ENCODE measurements at places on chromosomes 3 and 15. TPM values are rescaled to one million over a fixed set of nuclear protein-coding genes. Genes with fewer than 3 reads are reported as not detected.

Gene LMLN
- 2.6 TPM for polyA plus RNA-seq

DNA sequence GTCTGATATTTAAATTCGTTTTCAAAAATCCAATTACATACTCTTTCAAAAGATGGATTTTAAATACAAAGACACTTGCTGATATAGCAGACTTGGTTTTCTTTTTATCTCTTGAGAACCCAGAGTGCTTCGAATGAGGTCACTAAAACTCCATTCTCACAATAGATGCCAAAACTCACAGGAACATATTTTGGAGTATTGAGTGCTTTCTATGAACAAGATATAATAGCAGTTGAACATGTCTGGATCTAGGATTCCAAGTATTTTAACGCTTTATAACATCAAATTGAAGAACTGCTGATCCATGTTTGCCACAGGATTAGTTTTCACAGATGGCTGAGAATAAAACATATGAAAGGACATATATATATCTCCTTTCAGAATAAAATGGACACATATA lies 113.2 kb downstream of the SAMMSON start:
- no peak for DNase-seq

DNA sequence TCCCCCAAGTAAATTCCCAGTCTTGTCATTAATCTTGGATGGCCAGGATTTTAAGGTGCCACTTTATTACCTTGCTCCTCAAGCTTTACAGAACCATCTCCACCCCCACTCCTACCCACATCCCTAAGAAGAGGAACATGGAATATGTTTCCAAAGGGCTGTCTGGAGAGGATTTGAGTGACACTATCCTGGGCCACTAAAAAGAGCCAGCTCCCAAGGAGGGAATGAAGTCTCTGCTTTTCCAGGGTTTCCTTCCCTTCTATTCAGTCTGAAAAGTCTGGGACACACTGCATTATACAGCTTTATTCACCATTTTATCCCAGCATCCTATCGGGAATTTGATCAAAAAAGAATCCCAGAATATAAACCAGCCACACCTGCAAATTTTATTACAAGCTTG lies 35.6 kb upstream of the MECOM start:
- DNase-seq = peak; percentile 45

- no peak for DNase-seq
Observed at GRCh38 chr3:126312341-126312740, 44.9 kb downstream of the KLF15 start.

DNA sequence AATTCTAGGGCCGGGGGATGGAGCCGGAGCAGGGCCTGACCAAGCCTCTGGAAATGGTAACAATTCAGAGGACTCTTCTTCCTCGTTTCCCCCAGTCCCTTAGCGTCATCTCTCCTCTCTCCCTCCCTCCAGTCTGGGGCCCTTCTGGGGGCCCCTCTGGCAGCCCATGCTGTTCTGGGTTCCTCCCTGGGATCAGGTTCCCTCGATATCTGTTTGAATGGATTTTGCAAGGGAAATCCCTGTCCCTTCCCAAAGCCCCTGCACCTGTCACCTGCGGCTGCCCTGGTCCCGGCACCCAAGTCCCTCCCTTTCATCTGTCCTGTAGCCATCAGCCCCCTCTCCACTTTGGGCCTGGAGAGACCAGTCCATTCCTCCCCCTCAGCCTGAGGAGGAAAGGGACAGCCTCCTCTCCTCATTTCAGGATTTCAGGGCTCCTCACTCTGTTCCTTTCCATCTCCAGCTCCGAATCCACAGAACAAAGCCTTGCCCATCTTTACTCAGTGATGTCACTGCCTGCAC lies 1.7 kb upstream of the PLCB2 start:
- DNase-seq = no peak

DNA sequence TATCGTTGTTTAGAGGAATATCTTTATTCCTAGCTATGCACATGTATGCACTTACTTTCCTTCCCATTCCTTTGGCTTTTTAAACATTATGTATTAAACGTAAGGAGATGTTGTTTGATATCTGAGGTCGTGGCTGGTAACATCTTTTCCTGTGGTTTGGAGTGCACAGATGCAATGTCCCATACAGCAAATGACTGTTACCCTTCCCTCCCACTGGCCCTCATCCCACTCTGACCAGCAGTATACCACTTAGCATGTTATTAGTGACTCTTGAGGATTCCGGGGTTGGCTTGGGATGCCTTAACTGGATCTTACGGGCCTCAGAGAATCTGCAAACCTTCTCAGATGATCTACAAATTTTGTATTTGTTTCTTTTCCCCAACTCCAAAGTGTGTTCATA lies 34.5 kb downstream of the TGFBR2 start:
- DNase-seq = no peak
